ENCODE measurements at places on chromosomes 11 and 22.

GRCh38 chr11:132691848-132692550, 840.3 kb downstream of the OPCML start:
- no peak for DNase-seq

DNA sequence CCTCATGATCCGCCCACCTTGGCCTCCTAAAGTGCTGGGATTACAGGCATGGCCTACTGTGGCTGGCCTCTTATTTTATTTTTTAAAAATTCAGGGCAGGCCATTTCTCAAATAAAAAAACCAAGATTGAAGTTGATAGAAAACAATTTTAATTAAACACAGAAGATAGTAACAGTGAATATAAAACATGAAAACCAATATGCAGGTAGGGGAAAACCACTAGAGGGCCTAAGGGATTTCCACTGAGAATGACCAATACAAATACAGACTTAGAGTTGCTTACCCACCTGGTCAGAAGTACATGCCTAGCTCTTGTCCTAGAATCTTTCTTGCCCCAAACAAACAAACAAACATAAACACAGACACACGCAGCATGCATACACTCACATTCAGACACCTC, 1.7 kb upstream of the RTCB start:
- DNase-seq = no peak

DNA sequence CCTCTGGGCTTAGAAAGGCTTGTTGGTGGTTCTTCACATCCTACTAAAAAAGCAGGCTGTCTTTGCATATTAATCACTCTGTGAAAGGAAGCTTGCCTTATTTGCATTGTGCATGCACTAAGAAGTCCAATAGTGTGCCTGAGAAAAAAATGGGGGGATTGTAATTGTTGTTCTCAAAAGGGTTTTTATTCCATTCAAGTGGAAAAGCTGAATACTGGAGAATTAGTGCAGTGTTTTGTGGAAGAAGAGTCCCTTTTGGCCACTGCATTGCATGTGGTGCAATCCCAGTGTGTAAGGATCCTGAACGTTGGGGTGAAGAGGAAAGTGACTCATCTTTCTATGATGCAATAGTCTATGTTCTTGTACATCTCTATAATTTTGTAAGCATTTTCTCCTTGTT, 16.5 kb downstream of the NCAM1 start:
- no peak for DNase-seq

GRCh38 chr11:34540870-34541269, 27.3 kb upstream of the ELF5 start:
- no peak for DNase-seq

- DNase-seq = no peak
Observed at GRCh38 chr11:47375546-47376085, 2.7 kb downstream of the SPI1 start.

DNA sequence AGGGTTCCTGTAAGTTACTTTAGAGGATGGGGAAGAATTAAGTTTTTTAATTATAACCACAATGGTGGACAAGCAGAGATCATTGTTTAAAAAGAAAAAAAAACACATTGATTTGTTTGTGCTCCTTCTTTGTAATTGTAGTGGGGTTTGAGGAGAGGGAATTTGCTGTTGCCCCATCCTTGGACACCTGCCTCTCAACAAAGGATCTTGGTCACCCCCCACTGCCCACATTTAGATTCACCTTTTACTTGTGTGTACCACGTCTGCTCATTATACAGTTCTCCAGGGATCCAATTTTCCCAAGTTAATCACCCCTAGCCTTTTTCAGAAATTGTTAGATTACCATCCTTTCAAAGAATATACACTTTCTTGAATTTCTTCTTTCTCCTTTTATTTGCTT, 53.0 kb downstream of the DNAJC24 start:
- no peak for DNase-seq

All from WERI-Rb-1 (cell line).